ENCODE measurements at places on chromosomes 2 and 18. TPM values are rescaled to one million over a fixed set of nuclear protein-coding genes. Genes with fewer than 3 reads are reported as not detected.

The ADGRF3 gene
- not detected for total RNA-seq

The C1GALT1C1L gene
- total RNA-seq: not detected

The RUFY4 gene
- not detected for total RNA-seq

The MOCOS gene
- total RNA-seq: 1.0 TPM

The SERPINB11 gene
- total RNA-seq: not detected

The DTNA gene
- 32.2 TPM for total RNA-seq

The KCNK3 gene
- 10.5 TPM for total RNA-seq

The HOXD12 gene
- not detected for total RNA-seq

The DYTN gene
- not detected for total RNA-seq

The SLC4A3 gene
- 2.6 TPM for total RNA-seq

The COL3A1 gene
- total RNA-seq: 77.5 TPM

The RGPD6 gene
- total RNA-seq: 63.3 TPM

The MTLN gene
- total RNA-seq: 121 TPM

The SIX3 gene
- total RNA-seq: 0.52 TPM

The CFC1 gene
- total RNA-seq: 16.1 TPM

The SCN9A gene
- total RNA-seq: 11.9 TPM

The ST8SIA5 gene
- 1.6 TPM for total RNA-seq

The HTR2B gene
- not detected for total RNA-seq

The UGT1A5 gene
- not detected for total RNA-seq

The GATA6 gene
- 41.8 TPM for total RNA-seq

The SP140 gene
- 0.33 TPM for total RNA-seq

The CPLX4 gene
- total RNA-seq: not detected

The HOXD3 gene
- not detected for total RNA-seq

The GPR155 gene
- 4.6 TPM for total RNA-seq

The SCYGR3 gene
- total RNA-seq: not detected

The MRPS5 gene
- total RNA-seq: 31.6 TPM

The ANO7 gene
- 1.6 TPM for total RNA-seq

The PCARE gene
- total RNA-seq: not detected

The CPSF3 gene
- 11.2 TPM for total RNA-seq

The ACADL gene
- 56.6 TPM for total RNA-seq

The COL6A3 gene
- 46.4 TPM for total RNA-seq

The TMEM37 gene
- 19.1 TPM for total RNA-seq

The SERPINB12 gene
- not detected for total RNA-seq

The LOXL3 gene
- total RNA-seq: 0.33 TPM

The PLGLB2 gene
- total RNA-seq: not detected

The IL36G gene
- total RNA-seq: not detected

The INO80B gene
- 32.4 TPM for total RNA-seq

The DAW1 gene
- total RNA-seq: not detected

The SPC25 gene
- total RNA-seq: not detected

The TUBA3E gene
- total RNA-seq: not detected

The FOXD4L1 gene
- not detected for total RNA-seq

The CNTNAP5 gene
- total RNA-seq: 0.33 TPM

The ST3GAL5 gene
- 8.6 TPM for total RNA-seq

The HAUS1 gene
- total RNA-seq: 13.2 TPM

The NIFK gene
- 20.8 TPM for total RNA-seq

The EVA1A gene
- 27.5 TPM for total RNA-seq

The ASTL gene
- total RNA-seq: not detected

The LANCL1 gene
- total RNA-seq: 48.8 TPM

The HOXD13 gene
- total RNA-seq: not detected

The AFF3 gene
- total RNA-seq: 0.99 TPM

The TTN gene
- total RNA-seq: 94.6 TPM

The DLX2 gene
- total RNA-seq: not detected

The CIB4 gene
- total RNA-seq: not detected

The DLGAP1 gene
- total RNA-seq: 0.52 TPM

The RESP18 gene
- total RNA-seq: not detected

The LIPG gene
- 0.66 TPM for total RNA-seq

The IL1R2 gene
- total RNA-seq: not detected

The KLHL29 gene
- total RNA-seq: 4.4 TPM

The ACTG2 gene
- total RNA-seq: 0.52 TPM

The REG3G gene
- 673 TPM for total RNA-seq

Measured in body of pancreas (tissue), 4 donors.